Nucleus accumbens (tissue), 56 donors: ENCODE measurements at places on chromosomes 16 and 17.

DNA sequence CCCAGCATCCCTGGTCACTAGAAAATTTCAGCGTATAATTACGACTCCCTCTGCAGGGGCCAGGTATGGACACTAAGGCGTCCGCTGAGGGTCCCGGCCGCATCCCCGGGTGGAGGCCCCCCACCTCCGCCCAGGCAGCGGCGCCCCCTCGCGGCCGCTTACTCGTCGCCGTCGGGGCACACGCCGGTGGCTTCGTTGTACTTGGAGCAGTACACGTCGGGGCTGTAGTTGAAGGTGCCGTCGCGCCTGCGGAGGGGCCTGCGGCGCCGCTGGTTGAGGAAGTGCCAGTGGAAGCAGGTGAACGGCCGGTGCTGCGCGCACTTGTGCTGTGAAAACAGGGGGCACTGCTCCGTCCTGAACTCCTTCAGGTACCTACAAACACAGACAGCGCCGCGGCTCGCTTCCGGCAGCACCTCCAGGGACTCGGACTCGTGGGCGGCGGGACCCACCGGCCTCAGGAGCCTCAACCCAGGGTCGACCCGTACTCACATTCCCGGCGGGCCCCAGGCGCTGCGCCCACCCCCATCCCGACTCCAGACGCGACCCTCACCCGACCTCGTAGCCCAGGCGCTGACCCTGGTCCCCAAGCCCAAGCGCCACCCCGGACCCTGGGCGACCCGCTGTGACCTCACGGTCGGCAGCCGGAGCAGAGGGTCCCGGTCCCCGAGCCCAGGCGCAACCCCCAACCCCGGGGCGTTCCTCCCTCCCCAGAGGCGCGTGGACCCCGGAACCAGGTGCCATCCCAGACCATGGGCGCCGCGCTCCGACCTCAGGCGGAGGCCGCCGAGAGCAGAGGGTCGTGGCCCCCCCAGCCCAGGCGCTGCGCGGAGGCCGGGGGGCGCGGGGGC lies 596 bp downstream of the UNKL start:
- no peak for DNase-seq

GRCh38 chr17:17440938-17441675 lies 35.7 kb upstream of the MED9 start:
- no peak for DNase-seq

DNA sequence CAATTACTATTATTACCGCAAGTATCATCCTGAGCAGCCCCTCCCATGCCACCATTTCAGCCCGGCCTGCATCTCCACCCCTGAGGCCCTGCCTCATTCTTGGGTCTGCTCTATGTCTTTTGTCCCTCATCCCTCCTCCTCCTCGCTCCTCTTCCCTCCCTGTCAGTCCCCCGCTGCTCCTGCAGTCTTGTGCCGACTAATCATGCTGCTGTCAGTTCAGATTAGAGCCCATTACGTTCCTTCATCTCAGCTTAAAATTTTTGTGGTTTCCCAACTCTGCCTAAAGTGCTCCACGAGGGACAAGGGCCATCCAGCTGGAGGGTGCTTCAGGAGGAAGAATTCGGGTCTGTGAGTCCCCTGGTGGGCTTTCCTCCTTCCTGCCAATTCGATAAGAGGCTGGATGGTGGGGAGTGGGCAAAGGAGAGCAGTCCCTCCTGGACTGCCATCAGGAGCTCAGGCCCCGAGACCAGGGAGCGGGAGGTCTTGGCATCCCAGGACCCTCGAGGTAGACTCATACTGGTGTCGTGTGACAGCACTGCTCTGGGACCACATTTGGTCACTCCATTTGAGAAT lies 32.9 kb upstream of the GOSR2 start:
- no peak for DNase-seq

DNA sequence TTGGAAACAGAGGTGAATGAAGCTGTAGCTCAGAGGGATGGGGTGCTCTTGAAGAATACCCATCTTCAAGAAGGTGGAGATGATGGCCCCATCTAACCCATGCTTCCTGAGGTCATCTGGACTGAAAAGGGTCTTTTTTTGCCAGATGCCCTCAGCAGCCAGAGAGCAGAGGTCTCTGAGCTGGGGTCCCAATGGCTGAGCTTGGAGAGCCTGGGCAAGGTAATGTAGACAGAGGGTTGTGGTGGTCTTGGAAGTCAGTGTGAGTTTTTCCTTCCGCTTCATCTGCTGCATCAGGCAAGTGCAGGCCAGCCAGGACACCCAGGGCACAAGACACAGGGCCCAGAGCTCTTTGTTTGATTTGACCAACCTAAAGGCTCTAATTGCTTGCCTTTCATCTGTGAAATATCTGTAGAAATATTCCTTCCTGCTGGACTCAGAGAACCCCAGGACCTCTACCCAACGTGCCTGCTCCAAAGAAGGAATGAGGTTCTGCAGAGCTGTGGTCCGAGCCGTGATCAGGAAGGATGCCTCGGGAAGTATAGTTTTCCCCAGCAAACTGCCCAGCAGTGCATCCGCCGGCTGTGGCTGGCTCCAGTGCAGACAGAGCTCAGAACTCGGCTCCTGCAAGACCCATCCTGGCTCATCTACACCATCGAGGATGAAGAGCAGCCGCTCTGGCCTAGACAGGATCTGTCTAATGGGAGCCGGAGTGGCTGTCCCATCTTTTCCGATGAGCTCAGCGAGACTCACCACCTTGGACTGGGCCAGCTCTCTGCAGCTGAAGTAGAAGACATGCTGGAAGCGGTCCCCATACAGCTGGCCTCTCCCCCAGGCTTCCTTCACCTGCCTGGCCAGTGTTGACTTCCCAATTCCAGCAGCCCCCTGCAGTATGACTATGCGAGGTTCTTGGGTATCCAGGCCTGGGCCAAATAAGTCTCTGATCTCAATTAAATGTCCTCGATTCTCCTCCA lies 25.2 kb downstream of the NLRP1 start:
- DNase-seq = no peak

DNA sequence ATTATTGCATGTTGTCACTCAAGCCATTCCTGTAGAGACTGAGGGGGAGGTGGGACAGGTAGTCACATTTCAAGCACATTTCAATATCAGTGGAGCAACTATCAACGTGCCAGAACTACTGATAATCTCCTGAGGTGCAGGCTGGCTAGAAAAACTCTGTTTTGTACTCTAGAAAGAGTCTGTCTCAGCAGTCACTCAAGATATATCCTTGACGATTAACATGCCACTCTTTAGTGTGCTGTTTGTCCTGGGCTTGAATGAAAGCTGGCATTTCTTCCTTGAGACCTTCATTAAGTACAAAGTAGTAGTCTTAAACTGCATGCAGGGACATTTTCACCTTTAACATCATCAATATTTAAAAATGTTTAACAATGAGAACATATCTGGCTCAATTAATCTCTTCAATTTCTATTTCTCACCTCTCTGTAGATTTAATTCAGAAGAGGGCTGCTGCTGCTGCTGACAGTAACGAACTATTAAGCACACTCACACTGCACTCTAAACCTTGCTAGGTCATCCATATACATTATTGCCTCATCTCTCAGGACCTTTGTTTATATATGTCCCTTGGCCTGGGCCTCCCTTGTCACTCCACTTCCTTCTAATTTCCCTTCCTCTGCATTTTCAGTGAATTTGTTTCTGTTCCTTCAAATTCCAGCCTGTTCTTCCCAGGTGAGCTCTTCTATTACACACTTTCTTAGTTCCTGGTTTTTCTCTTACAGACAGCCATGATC lies 412.0 kb downstream of the HAPSTR1 start:
- no peak for DNase-seq

- no peak for DNase-seq
Measured at GRCh38 chr17:48860034-48860433, 29.2 kb downstream of the CALCOCO2 start.

DNA sequence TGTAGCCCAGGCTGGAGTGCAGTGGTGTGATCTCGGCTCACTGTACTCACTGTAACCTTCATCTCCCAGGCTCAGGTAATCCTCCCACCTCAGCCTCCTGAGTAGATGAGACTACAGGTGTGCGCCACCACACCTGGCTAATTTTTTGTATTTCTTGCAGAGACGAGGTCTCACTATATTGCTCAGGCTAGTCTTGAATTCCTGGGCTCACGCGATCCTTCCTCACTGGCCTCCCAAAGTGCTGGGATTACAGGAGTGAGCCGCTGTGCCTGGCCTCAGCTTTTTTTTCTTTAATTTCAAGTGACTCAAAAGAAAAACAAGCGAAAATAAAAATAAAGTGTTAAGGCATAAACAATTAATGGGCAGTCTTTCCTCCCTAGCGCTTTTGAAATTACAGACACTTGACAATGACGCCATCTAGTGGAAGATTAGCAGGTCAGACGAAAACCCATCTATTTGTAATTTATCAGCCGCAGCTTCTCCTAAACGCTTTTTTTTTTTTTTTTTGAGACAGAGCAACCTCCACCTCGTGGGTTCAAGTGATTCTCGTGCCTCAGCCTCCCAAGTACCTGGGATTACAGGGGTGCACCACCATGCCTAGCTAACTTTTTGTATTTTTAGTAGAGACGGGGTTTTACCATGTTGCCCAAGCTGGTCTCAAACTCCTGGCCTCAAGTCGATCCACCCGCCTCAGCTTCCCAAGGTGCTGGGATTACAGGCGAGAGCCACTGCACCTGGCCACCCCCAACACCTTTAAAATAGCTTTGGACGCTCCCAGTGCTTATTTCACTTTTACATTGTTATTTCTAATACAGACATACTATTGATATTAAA lies 28.1 kb upstream of the PECAM1 start:
- DNase-seq = no peak

GRCh38 chr17:66436631-66437030 lies 134.2 kb downstream of the PRKCA start:
- DNase-seq = no peak

- no peak for DNase-seq
Measured at GRCh38 chr16:29868396-29869009, 5.5 kb upstream of the CDIPT start.

- DNase-seq = no peak
Measured at GRCh38 chr17:72422204-72422504, 301.3 kb downstream of the SOX9 start.

- no peak for DNase-seq
Measured at GRCh38 chr16:10966129-10966528, 21.8 kb downstream of the CLEC16A start.

GRCh38 chr17:27968206-27968732 lies 74.2 kb upstream of the NLK start:
- DNase-seq = no peak

GRCh38 chr17:13273806-13274205 lies 256.0 kb upstream of the ELAC2 start:
- no peak for DNase-seq

DNA sequence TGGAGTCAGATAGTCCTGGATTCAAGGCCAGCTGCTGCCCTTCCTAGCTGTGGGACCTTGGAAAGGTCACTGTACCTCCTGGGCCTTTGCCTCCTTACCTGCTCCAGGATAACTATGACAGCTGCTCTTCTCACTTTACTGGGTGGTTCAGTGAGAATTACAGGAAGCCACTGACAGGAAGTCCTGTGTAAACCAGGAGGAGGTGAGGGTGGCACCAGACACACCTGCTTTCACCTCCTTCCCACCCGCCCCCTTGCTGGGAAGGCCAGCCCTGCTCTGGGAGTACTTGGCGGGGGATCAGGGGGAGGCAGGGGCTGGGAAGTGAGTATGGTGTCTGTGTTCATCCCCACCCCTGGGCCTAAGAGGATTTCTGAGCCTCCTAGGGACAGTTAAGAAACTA lies 42.6 kb downstream of the CPNE2 start:
- DNase-seq = no peak

DNA sequence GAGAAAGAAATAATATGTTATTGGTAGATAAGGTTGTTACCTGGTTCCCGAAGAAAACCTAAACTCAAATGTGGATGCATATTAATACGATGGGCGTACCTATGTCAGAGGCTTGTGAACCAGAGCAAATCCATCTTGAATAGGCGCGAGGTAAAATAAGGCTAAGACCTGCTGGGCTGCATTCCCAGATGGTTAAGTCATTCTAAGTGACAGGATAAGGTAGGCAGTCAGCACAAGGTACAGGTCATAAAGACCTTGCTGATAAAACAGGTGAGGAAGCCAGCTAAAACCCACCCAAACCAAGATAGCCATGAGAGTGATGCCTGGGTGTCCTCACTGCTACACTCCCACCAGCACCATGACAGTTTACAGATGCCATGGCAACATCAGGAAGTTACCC lies 1400.1 kb downstream of the CDH8 start:
- no peak for DNase-seq

DNA sequence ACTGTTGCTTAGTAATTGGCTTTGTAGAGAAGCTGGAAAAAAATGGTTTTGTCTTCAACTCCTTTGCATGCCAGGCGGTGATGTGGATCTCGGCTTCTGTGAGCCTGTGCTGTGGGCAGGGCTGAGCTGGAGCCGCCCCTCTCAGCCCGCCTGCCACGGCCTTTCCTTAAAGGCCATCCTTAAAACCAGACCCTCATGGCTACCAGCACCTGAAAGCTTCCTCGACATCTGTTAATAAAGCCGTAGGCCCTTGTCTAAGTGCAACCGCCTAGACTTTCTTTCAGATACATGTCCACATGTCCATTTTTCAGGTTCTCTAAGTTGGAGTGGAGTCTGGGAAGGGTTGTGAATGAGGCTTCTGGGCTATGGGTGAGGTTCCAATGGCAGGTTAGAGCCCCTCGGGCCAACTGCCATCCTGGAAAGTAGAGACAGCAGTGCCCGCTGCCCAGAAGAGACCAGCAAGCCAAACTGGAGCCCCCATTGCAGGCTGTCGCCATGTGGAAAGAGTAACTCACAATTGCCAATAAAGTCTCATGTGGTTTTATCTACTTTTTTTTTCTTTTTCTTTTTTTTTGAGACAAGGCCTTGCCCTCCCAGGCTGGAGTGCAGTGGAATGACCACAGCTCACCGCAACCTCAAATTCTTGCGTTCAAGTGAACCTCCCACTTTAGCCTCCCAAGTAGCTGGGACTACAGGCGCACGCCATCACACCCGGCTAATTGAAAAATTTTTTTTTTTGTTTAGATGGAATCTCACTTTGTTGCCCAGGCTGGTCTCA lies 6.2 kb upstream of the TMEM235 start:
- DNase-seq = no peak

DNA sequence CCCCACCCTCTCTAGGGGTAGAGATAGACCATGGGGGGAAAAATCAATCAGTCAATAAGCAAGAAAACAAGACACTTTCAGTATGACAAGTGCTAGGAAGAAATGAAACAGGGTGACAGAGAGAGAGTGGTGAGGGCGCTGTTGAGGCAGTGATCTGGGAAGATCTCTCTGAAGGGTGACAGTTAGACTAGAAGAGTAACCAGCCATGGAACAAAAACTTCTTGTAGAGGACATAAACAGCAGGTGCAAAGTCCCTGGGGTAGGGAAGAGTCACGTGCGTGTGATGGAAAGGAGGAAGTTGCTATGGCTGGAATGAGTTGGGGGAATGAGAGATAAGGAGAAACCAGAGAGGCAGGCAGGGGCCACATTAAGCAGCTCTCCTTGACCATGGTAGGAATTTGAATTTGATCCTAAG lies 16.8 kb upstream of the EMP2 start:
- DNase-seq = no peak
